ENCODE measurements at places on chromosomes 5 and 9.

GRCh38 chr9:136789523-136789937, 1.6 kb upstream of the TMEM141 start:
- no peak for DNase-seq

GRCh38 chr5:32136342-32136741, 37.8 kb downstream of the GOLPH3 start:
- no peak for DNase-seq

DNA sequence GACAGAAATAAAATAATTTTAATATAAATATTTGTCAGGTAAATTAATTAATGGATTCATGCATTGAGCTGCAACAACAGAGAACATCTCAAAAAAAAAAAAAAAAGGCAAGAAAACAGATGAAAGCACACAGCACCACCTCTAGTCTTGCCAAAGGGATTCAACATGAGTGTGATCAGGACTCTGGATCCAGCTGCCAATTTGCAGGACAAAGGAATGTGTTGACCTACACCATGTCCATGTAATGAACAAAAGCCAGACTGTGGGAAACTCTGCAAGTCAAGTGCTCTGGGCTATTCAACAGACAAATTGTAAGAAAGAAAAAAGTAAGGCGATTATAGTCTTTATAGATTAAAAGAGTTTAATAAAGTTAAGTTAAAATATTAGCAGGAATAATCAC, 769.3 kb downstream of the TLR4 start:
- DNase-seq = no peak

DNA sequence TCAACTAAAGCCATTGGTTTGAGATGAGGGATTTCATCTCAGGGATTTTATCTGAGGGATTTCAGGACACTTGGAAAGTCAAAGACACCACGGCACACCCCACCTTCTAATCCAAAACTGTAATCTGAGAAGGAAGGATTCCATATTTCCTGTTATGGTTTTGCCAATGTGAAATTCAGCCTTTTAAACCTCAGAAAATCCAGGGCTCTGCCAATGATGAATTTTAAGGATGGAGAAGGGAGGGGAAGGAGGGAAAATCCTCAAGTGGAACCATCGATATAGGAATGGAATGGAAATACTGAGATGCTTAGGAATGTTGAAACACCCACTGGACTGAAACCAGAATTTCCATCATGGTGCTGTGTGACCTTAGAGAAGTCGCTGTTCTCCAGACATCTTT, 5.3 kb downstream of the C1QTNF3 start:
- no peak for DNase-seq

DNA sequence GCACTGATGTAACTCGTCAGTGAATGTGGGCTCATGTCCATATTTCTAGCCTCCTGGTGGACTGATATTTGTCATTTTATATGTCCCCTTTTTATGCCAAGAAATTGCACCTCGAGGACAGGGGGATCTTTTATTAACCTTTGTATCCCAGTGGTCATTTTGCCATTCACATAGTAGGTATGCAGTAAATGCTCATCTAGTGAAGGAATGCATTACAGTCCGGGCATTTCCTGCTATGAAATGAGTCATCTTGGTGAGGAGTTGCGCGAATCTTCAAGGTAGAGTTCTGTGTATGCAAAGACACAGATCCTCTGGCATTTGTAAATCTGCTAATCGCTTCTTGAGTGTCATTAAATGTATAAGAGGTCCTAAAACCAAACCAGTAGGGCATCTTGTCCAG, 755.5 kb upstream of the ADAMTS16 start:
- no peak for DNase-seq

GRCh38 chr5:22431406-22431805, 421.7 kb downstream of the CDH12 start:
- no peak for DNase-seq

- no peak for DNase-seq
Measured at GRCh38 chr9:121751686-121752445, 100.4 kb downstream of the DAB2IP start.

- DNase-seq = no peak
Measured at GRCh38 chr5:160324886-160325285, 12.5 kb upstream of the CCNJL start.

DNA sequence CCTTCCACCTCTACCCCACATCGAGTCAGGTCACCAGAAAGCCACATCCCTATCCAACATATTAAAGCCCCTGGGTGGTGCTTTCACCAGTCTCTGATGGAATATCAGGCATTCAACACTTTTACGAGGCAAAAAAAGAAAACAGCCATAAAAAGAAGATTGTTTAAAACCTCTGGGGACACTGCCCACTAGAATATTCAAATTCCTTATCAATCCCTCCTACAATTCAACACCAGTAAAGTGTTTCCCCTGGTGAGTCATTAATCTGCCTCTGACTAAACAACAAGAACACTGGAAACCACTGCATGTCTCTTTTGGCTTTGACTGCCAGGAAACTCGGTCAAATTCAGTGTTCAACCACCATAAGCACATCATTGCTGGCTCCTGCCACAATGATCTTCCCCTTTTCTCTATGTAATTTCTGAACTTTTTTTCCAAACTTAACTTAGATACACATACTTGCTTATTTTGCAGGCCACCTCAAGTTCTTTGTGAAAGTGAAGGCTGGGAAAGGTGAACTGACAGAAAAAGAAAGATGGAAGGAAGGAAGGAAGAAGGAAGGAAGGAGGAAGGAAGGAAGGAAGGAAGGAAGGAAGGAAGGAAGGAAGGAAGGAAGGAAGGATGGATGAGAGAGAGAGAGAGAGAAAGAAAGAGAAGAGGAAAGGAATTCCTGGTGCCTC, 105.3 kb downstream of the PAX5 start:
- no peak for DNase-seq

DNA sequence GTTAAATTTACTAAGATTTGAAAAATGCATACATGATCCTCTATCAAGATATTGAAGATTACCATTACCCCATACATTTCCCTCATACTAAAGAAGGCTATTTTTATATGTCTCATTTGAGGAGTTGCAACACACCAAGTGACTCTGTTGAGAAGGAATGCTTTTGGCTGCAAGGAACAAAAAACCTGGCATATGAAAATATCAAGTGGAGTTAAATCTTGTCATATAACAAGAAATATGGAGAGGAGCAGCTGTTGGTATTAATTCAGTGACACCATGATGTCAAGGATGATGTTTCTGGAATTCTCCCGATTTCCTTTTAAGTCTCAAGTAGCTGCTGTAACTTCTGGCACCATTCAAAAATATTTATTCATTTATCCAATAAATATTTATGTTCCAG, 193.8 kb downstream of the CSNK1G3 start:
- DNase-seq = no peak

Data from osteocyte (in vitro differentiated cells).